AG20443 (cell line): ENCODE measurements at places on chromosomes 6 and 20.

DNA sequence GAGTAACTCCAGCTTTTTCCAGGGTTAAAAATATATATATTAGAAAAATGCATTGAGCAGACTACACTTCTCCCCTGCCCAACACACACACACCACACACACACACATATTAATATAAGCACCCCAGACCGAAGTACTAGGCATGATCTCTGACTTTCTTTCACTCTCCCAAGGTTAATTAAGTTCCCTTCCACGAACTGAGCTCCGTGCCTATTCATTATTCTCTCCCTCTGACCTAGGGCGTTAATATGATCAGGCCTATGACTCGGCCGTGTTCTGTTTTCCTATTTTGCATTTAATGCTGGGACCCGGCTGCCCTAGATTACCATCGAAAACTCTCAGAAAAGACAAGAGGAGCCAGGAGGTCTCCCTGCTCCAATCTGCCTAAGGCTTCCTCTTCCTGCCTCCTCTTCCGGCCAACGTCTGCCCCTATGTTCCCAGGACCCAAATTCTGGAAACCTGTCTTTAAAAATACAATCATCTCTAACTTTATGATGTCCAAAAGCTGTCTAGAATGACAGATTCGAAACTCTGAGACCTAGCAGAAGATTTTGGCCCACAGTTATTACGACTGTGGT lies 6.1 kb upstream of the POU3F2 start:
- DNase-seq, result no peak

DNA sequence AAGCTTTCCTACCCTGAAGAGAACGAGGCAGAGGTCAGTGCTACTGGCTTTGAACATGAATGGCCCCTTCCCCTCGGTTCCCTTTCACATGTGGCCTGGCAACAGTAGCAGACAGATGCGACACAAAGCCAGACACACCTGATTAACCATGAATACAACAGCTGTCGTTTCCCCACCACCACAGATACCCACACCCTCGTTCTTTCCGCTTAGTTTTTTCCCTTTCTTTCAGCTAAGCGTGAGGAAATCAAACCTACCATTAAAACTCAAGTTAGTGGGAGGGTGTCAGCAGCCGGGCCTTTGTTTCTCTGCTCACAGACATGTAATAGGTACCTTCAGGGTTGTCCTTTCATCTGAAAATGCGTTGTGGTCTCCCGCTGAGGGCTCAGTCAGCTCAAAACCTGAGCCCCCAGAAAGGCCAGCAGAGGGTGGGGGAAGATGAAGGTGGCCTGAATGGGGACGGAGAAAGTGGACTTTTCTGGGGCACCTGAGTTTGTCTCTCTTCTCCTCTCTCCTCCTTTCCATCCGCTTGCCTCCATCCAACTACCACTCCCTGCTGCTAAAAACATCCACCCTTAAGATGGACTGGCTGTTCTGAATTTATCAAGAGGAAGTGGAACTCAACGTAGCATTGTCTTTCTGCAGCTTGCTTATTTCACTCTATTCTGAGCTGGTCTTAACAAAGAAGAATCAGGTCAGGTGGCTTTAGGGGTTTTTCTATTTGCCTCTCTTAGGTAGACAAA lies 516.6 kb upstream of the JARID2 start:
- no peak for DNase-seq

GRCh38 chr20:3311623-3312022 lies 72.6 kb upstream of the SLC4A11 start:
- no peak for DNase-seq

DNA sequence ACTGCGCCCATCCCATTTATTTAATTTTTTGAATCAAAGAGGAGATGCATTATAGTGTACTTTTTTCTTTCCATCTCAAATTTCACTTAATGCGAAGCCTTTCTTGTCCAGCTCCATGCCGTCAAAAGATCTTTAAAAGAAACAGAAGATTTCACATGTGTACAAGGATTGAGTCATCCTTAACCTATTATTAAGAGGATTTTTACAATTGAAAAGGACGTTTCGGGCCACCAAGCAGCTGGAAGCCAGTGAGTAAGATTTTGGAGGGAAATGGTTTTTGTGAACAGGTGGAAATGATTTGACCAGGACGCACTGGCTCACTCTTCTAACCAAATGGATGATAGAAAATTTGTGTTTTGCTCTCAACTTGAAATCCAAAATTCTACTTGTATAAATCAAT lies 15.1 kb upstream of the CCDC170 start:
- no peak for DNase-seq

DNA sequence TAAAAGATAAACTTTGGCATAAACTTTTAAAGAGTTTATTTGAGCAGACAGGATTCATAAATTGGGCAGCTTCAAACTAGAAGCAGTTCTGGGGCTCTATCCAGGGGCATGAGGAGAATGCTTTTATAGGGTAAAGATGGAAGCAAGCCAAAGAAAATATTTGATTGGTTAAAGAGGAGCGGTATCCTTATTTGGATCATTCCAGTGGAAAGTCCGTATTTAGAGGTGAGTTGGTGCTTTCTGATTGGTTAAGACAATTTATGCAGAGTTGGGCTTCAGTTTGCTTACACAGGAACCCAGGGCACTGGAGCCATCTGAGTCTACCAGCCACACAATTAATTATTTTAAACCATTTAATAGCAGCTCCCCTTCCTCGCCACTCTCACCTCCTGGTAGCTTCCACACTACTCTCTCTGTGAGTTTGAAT lies 37.9 kb upstream of the RNF217 start:
- DNase-seq, result no peak

DNA sequence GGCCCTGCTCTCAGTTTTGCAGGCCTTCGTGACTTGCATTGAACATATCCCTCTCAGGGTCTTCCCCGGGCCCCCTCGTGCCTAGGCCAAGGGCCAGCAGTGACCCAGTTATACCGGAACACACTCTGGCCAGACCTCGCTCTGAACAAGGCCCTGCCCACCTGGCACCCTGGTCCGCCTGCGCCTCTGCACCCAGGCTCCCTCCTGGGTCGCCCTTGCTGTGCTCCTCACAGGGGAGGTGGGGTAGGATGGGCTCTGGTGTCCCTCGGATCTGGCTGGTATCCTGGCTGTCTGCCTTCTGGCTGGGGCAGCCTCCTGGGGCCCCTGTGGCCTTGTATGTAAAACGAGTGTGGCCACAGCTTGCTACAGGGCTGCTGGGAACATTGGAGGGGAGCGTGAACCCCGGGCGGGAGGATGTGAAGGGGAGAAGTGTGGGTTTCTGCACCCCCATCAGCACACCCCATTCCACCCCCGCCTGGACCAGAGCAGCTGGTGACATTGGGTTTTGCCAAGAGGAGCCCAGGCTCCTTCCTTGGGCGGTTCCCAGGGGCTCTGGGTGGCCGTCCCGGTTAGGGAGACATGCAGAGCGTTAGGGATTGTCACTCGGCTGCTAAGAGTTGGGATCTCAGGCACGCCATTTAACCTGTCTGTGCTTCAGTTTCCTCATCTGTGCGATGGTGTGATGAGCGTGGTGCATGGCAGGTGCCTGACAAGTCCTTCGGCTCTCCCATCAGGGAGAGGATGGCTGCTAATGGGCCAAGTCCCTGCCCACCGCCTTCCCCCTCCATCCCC lies 17.5 kb downstream of the SRC start:
- no peak for DNase-seq

DNA sequence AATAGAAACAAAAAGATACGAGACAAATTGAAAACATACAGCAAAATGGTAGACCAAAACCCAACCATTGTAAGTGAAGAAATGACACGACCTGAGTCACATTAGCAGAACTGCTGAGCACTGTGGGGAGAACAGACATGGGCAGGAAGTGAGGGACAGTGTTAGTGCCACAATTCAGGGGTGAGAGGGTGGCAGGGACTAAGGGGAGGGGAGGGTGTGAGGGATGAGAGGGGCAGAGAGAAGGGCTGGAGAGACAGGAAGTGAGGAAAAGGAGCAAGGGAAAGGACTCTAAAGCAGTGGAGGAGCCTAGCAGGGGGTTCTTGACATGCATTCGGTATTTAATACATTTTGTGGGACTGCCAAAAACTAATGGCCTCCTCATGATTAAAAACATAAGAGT lies 45.0 kb upstream of the TRIM26 start:
- DNase-seq, result no peak

DNA sequence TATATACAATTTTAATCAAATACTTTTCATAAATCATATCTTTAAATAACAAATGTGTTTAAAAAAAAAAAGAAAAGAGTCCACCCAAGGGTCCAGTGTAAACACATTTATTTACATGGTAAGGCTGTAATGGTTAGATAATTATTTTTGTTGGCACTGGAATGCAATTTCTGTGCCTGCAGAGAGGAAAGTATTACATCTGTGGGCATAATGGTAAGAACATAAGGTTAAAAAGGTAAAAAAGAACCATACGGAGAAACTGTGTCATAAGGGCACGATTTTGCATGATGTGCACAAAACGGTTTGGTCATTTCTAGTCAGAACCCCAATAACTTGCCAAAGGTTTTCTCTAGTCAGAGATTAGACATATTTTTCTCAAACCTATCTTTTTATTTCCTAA lies 54.3 kb downstream of the RWDD2A start:
- no peak for DNase-seq

GRCh38 chr20:63959699-63960075 lies 3.5 kb upstream of the UCKL1 start:
- DNase-seq, result no peak

DNA sequence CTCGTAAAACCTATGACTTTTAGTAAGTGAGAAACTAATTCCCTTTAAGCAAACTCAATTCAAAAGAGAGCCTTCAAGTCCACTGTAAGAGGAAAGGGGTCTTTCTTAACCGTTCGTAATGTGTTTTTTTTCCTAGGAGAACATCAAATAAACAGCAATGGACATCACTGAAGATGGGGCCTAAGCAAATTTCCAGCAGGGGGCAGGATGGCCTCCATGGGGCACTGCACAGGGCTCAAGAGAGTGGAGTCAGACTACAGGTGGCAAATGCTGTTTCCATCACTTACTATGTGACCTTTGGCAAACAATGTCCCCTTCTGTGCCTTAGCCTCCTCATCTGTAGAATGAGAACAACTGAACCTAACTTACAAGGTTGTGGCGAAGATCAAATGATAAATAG lies 88.7 kb downstream of the ARHGAP18 start:
- DNase-seq, result no peak

GRCh38 chr6:37776566-37776965 lies 43.0 kb upstream of the ZFAND3 start:
- no peak for DNase-seq

GRCh38 chr6:81553216-81553615 lies 199.3 kb downstream of the TENT5A start:
- no peak for DNase-seq

GRCh38 chr6:1815827-1816452 lies 206.2 kb downstream of the FOXC1 start:
- DNase-seq, result no peak

GRCh38 chr6:17485946-17486345 lies 92.6 kb downstream of the CAP2 start:
- DNase-seq, result no peak

GRCh38 chr6:46221222-46221793 lies 50.5 kb upstream of the ENPP5 start:
- DNase-seq, result peak; percentile 65

GRCh38 chr6:25476126-25476525 lies 175.9 kb upstream of the SCGN start:
- no peak for DNase-seq

- DNase-seq, result peak; percentile 26
These were observed 60.2 kb downstream of the TMEM242 start for GRCh38 chr6:157263146-157263545.

GRCh38 chr20:1414982-1415381 lies 22.1 kb upstream of the FKBP1A start:
- DNase-seq, result no peak

DNA sequence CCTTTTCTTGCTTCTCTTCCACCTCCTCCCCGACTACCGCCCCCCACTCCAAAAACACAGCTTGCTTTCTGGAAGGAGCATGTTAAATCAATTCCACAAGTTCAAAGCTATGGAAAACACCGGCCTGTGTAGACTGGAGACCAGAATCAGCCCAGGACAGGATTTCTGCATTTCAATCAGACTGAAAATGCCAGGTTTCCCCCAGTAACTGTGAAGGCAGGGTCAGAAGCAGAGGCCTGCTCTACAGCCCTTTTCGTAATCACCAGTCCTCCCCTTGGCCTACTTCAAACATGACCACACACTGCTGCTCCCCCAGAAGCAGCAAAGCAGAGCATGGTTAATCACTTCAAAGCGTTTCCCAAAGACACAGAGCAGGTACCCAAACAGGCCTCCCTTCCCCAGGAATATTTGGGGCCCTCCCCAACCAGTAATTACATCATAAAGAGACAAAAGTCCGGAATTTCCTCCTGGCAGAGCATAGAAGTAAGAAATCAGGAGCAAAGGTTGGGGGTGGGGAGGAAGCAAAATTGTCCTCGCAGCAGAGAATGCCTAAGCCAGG lies 38.4 kb downstream of the ZMYND8 start:
- DNase-seq, result peak; percentile 59

DNA sequence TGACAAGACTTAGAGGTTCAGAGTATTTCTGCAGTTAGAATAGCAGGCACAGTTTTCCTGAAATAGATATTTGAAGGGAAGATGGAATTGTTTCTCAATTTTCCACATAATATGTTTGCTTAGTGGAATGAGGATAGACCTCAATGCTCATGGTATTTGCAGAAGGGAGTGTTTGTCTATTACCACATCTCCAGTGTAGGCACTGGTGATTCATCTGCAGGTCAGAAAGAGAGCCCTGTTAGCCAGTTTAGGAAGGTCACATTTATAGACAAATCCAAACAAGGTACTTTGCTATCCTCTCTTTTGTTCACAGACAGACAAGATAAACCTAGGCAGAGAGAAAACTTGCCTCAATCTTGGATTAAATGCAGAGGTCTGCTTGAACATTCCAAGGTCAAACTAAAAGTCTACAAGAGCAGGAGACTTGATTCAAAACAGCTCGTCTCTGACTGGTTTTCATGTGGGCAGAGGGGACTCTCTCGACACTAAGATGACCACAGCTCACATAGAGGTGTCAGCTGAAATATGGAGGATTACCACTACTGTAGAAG lies 22.8 kb downstream of the ISM1 start:
- peak; percentile 57 for DNase-seq
